ENCODE measurements at places on chromosomes 4 and X.

DNA sequence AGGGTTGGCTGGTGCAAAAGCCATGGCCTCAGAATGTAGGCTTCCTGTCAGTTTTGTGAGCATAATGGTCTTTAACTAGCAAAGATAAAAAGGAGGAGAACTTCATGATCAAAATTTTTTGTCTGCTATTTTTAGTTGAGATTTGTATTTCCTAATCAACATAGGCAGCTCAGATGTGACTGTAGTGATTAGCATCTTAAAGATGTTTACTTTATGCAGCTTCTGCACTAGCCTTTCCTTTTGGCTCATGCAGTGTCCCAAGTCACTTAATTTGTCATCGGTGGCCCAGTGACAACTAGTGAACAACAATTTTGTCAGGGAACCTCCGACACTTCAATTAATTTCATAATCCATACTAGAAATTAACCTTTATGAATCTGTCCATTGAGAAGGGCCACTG, 109.8 kb downstream of the CEP135 start:
- DNase-seq: no peak

DNA sequence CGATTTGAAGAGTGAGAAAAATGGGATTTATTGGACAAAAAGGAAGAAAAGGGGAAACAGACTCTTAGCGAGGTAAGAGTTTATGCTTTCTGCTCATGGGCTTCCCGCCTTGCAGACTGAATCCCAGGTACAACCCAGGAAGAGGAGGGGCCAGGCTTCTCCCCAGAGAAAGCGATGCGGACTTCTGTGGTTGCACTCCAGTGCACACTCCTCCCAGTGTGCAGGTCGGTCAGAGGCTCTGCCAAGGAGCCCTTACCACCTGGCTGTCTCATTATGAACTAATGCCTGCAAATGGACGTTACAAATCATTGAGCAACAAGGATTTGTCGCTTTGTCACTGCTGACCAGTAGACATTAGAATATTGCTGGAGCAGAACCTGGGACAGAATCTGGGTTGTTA, 39.9 kb upstream of the GLRA2 start:
- DNase-seq: no peak

DNA sequence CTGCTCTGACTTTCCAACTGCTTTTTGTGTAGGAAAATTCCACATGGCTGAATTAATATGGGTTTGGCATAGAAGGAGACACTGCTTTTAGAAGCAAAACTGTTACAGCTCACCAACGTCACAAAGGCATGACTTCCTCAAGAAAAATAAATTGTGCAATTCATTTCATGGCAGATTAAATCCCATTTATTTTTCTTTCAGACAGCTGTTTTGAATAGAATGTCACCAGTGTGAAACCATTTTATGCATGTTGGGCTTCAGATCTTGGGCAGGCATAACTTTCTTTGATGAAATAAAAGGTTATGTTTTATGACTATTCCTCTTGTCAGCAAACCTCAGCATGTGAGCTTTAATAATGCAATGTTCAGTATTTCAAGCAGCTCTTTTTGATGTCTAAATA, 542.8 kb downstream of the GALNTL6 start:
- no peak for DNase-seq

DNA sequence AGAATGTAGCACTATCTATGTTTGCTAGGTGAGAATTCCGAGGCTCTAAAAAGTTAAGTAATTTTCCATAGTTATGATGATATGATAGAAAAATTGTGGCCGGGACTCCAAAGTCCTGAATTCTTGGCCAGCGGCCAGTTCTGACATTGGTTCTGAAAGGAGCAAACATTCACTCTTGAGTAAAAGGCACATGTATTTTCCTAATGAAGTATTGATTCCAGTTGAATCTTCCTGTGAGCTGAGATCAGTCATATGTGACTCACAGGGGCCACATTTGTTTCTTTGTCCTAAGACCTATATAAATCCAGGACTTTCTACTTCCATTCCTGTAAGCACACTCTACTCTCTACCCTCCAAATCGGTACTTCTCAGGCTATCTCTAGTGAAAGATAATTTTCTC, 349.9 kb downstream of the BMPR1B start:
- no peak for DNase-seq

- no peak for DNase-seq
These were observed 5.5 kb upstream of the WFS1 start for GRCh38 chr4:6264225-6264540.

- DNase-seq: no peak
These were observed 25.2 kb upstream of the SORCS2 start for GRCh38 chr4:7166981-7167700.

DNA sequence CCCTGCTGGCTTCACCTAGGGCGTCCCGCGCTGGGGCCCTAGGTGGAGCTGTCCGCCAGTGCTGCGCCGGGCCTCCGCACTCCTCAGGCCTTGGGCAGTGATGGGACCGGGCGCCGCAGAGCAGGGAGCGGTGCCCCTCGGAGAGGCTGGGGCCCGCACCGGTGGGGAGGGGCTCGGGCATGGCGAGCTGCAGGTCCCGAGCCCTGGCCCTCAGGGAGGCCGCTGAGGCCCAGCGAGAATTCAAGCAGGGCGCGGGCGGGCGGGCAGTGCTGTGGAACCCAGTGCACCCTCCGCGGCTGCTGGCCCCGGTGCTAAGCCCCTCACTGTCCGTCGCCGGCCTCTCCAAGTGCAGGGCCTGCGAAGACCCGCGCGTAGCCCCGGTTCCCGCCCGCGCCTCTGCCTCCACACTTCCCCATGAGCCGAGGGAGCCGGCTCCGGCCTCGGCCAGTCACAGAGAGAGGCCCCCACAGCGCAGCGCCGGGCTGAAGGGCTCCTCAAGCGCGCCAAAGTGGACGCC, 565.1 kb upstream of the NDST4 start:
- no peak for DNase-seq

DNA sequence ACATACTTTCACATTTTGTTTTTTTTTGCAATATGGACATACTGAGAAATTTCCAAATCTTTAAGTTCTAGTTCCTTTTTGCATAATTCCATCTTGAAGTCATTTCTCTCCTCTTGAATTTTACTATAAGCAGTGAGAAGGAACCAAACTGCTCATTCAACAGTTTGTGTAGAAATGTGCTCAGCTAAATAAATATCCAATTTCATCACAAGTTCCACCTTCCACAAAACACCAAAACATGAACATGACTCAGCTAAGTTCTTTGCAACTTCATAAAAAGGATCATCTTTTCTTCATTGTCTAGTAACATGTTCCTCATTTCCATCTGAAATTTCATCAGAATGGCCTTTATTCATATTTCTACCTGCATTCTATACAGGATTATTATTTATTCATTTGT, 77.3 kb upstream of the FGF13 start:
- no peak for DNase-seq

GRCh38 chrX:3522101-3522650, 175.7 kb upstream of the MXRA5 start:
- DNase-seq: no peak

- no peak for DNase-seq
These were observed 50.9 kb downstream of the COX18 start for GRCh38 chr4:73018595-73018994.

DNA sequence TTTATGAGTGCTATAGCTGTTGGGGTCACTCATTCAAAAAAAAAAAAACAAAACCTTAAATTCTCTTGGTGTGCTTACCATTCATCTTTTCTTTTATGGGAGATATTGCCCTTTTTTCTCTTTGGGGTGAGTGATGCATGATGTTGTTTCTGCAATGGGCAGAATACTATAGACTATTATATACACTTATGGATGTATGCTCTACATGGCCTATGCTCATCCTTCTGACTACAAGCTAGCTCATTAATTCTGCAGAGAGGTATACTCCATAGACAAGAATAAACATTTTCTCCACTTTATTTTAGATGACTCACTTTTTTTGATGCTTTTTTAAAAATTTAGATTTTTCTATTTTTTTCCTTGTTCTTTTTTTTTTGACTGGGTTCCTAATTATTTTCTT, 160.3 kb upstream of the ANK2 start:
- no peak for DNase-seq

GRCh38 chr4:69546134-69546765, 50.5 kb upstream of the UGT2B4 start:
- no peak for DNase-seq

DNA sequence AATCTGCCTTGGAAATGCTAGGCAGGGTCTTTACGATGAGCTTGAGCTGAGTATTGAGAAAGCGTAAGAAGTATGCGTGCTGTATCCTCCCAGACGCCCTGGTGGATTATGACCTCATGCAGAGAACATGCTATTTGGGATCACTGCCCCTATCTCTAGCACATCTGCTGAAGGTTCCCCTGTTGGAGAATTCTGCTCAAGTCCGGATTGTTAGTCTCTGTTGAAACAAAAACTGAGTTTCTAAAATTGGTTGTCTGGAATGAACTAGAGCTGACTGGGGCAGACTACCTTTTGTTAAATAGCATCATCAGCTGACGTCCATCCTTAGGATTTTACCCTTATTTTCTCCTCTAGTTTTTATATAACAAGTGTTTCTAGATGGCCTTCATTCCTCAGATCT, 7.5 kb downstream of the FHDC1 start:
- no peak for DNase-seq

- no peak for DNase-seq
These were observed 89.7 kb downstream of the SYTL5 start for GRCh38 chrX:38095971-38096529.

DNA sequence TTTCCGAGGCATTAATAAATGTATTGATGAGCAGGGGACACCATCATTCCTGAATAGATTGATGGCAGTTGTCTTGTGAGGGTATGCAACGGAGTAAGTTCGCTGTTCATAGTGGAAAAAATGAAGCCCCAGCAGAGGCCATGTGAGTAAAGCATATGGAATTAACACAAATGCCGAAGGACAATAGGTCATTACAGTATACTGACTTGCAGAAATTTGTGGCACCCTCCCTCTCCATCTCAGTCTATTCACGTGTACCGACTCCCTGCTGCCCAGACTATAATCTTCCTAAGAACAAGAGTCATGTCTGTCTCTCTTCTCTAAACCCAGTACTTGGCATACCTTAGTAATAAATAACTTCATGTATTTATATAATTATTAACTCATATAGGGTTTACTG, 47.1 kb upstream of the PCDH10 start:
- no peak for DNase-seq

GRCh38 chrX:100424012-100424411, 13.9 kb upstream of the PCDH19 start:
- DNase-seq: no peak

DNA sequence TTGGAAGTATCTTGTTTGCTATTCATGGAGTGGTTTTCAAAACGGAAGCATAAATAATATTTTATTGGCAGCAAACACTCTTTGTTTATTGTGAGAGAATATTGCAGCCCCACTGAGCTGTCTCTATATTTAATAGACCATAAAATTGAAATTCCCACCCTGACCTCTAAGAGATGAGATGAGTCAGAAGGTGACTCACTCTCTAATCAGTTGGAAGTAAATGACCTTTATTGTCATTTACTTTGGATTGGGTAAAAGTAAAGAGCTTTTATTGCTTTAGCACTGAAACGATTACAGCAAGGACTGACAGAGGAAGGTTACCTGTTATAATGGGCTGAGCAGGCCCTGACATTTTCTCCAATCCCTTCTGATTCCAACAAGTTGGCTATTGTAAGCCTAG, 55.0 kb downstream of the SYTL5 start:
- DNase-seq: no peak

Data from activated CD8-positive, alpha-beta memory T cell treated with anti-CD3 and anti-CD28 coated beads for 4 hours (primary cell).